Inflammatory macrophage treated with lipopolysaccharide for 1 hour (primary cell): ENCODE measurements at places on chromosomes 12 and 14.

DNA sequence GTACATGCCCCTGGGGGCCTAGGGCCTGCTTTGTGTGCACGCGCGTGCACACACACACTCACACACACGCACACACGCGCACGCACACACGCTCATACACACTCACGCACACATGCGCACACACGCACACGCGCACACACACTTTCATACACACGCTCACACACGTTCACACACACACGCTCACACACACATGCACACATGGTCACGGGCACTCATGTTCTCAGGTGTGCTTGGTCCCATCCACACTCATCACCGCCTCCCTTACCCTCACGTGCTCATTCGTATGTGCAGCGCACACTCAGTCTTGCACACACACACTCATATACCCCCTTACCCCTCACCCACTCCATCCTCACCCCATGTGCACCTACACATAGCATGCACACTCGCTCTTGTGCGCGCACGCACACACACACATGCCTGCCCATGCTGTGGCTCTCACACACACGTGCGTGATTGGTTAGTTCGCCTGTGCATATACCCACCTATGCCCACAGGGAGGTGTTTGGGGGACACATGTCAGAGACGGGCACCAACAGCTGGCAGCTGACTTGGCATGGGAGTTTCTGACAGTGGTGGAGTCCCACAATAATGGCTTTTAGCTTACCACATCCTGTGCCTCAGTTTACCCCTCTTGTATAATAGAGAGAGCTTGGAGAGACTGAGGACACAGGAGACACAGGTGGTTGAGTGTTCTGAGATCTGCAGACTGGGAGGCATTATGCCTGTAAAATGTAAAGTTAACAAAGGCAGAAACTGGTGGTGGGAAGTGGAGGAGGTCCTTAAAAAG lies 28.7 kb downstream of the TSPAN9 start:
- no peak for DNase-seq

DNA sequence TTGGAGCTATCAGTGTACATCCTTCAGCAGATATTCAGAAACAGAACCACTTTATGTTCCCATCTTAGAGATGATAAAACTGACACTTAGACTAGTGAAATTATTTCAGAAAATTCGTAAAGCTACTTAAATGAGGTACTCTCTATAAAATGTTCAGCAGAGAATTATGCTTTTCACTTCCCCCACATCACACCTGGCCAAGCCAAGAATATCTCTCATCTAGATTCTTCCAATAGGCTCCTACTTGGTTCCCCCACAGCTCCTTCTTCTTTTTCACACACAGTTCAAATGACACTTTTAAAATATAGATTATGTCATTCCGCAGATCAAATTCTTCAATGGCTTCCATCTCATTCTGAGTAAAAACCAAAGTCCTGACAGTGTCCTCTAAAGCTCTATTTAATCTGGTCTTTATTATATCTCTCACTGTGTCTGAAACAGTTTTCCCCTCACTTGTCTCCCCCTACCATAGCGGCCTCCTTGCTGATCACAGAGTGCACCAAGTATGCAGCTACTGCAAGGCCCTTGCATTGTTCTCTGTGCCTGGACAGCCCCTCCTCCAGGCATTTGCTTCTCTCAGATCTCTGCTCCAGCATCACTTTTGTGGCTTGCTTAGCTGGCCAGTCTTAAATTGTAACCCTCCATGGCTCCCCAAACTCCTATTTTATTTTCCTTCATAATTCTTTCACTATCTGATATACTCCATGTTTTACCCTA lies 736.8 kb upstream of the USP15 start:
- no peak for DNase-seq

- DNase-seq = no peak
Observed at GRCh38 chr12:58648176-58648575, 272.1 kb downstream of the LRIG3 start.

GRCh38 chr14:53149668-53150316 lies 3.3 kb downstream of the DDHD1 start:
- DNase-seq = no peak

- DNase-seq = no peak
Observed at GRCh38 chr12:113996026-113996425, 29.9 kb upstream of the RBM19 start.

GRCh38 chr14:66634876-66635275 lies 126.9 kb downstream of the GPHN start:
- no peak for DNase-seq

- DNase-seq = no peak
Observed at GRCh38 chr12:47219243-47219642, 139.5 kb upstream of the AMIGO2 start.

GRCh38 chr14:103521951-103522563 lies 573 bp downstream of the CKB start:
- DNase-seq = no peak

GRCh38 chr12:67455236-67455635 lies 186.1 kb downstream of the CAND1 start:
- DNase-seq = no peak

DNA sequence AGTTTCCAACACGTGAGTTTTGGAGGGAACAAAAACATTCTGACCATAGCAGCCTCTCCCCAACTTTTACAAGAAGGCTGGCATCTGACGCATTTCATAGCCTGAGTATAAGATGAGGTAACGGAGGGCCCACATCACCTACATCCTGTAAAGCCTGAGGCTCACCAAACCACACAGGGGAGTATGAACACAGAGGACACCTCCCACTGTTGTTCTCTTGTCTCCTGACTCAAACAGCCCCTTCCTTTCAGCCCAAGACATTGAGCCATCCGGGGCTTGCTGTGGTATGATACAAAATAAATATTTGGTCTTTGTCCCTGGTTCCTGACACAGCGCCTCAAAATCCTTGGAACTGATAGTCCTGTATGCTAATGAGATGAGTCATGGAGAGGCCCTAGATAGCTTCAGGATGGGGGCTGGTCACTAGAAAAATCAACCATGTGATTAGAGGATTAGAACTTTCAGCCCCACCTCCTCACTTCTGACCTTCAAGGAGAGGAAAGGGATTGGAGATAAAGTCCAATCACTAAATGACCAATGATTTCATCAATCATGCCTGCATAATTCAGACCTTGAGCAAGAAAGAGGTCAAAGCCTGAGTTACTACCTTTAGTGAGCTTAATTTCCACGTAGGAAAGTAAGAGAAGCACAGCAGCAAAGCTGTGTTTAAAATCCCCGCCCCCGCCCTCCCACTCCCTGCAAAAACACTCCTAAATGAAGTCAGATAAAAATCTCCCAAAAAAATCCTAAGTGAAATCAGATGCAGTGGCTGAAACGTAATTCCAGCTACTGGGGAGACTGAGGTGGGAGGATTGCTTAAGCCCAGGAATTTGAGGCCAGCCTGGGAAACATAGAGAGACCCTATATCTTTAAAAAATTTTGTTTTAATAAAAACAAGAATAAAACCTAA lies 236.4 kb downstream of the PCNX1 start:
- peak; percentile 91 for DNase-seq

DNA sequence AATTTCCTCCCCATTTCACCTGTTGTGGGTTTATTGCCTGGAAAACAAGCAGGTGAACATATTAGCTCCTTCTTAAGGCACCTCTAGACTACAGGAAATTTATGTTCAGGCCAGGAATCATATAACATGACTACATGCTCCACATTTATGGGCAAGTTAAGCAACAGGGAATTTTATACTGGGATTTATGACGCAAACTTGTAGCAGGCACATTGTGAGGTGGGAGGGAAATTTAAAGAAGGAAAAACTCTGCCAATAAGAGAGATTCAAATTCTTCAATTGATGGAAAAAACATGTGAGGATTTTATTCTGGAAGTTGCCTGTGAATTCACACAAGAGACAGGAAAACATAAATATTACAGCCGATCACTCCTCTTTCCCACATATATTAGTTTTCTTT lies 93.9 kb downstream of the TBC1D30 start:
- no peak for DNase-seq

DNA sequence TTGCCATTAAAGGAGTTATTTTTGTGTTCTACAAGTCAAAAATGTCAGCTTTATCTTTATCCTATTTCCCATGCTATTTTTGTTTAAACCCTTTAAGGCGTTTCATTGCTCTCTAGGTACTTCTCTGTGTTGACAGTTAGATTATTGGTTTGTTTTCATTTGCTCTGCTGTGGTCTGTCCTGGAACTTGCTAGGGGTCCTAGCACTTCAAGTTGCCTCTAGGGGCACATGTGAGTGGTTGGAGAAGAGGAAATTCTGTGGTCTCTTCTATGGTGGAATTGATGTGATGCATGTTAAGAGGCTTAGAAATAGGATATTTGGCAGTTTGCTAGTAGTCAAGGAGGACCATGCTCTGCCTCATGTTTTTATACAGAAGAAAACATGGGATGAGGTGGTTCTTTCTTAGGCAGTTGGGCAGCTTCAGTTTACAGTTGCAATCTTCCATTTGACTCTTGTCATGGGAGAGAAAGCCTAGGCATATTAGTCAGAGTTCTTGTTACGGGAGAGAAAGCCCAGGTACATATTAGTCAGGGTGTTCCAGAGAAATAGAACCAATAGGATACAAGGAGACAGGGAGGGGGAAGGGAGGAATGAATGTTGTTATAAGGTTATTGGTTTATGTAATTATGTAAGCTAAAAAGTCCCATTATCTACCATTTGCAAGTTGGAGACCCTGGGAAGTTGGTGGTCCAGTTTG lies 14.4 kb downstream of the TTLL5 start:
- DNase-seq = no peak

DNA sequence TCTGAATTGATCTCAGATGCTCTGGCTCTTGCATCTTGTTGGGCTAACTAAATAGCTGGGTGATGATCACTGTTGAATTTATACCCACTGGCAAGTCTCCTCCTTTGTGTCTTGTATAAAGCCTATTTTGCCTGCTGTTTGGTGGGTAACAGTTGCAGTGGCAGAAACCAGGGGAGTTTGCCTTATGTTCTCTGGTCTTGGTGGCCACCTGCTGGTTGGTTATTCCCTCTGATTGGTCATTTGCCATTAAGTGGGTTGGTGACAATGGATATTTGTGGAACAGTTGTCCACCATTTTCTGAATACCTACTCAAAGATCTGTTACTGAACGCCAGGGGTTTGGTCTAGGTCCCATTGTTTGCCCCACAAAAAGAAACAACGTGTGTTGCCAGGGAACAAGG lies 52.1 kb downstream of the AVPR1A start:
- DNase-seq = no peak

DNA sequence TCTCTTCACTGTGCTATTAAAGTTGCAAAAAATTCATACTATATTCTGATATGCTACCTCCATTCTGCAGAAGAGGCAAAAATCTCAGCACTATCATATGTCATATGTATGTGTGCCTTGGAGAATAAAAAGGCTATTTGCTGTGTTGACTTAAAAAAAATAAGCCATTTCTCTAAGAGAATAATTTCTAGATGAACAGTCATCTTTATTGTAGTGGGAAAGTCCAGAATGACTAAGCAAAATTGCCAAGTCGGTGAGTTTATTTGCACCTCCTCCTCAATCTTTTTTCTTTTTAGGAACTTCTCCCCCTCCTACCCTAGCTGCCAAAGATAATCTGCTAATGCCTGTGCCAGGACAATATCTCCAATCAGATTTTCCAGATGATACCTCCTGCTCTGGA lies 353.8 kb upstream of the FAR2 start:
- DNase-seq = peak; percentile 50

DNA sequence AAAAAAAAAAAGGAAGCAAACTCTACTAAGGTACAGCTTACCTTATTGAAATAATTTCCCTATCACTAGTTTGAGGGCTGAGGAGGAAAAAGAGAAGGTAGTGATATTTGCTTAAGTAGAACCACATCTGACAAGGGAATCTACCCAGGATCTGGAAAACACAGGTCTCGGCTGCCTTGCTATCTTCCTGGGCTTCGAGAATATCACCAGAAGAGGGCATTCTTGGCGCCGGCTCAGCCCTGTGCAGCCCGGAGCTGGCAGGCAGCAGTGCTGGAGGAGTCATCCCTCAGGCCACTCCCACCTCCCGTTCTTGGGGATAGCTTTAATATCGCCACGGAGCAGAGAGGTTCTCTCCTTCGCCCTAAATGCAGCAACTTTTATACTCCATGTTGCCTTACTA lies 1181.2 kb downstream of the VRK1 start:
- DNase-seq = no peak

- no peak for DNase-seq
Observed at GRCh38 chr14:33812181-33812580, 138.7 kb downstream of the EGLN3 start.

- DNase-seq = no peak
Observed at GRCh38 chr14:104473649-104474494, 105.7 kb upstream of the C14orf180 start.
